Astrocyte (in vitro differentiated cells and primary cell): ENCODE measurements at places on chromosomes 3 and 15. TPM values are rescaled to one million over a fixed set of nuclear protein-coding genes. Genes with fewer than 3 reads are reported as not detected.

The RBP2 gene
- not detected in 2 replicates for total RNA-seq

DNA sequence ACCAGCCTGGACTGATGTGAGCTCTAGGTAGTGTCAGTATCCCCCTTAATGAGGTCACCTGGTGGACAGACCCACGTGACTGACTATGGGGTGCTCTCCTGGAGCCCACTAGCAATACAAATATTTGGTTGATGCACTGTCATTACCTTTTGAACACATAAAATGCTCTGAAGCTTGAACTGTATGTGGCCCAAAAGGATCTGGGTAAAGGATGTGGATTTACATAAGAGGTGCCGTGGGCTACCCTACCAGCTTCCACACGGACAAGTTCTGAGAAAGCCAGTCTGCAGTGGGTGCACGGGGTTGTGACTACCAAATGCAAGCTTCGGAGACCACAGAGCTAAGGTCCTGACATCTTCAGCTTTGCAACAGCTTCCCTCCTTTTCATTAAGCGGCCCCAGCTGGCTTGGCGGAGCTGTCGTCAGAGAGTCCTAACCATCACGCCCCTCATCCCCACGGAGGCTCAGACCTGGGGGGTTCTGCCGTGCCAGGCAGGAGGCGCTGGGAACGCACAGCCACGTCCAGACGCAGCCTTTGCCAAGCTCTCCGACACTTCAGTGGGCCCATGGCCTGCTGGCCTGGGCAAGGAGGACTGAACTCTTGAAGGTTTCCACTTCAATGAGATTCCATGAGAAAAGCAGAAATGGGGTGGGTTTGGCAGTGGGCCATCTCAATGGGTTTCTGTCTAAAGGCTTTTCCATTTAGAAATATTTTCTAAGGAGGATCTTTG is 228.3 kb downstream of the ADAMTS17 start:
- H3K27ac ChIP-seq, result peak overlapping the region; percentile 81
- no peaks in the 10 kb centered on the region for H3K36me3 ChIP-seq
- DNase-seq, result no peak
- H3K4me3 ChIP-seq, result no peak overlapping the region
- no peaks in the 10 kb centered on the region for H3K27me3 ChIP-seq

- no peak for DNase-seq
- H3K27me3 ChIP-seq, result no peaks in the 10 kb centered on the region
- H3K27ac ChIP-seq, result no peak overlapping the region
- H3K36me3 ChIP-seq, result no peaks in the 10 kb centered on the region
- H3K4me1 ChIP-seq, result peaks cover 6% of the 10 kb centered on the region
Observed at GRCh38 chr3:153897025-153897723, 224.0 kb upstream of the ARHGEF26 start.

GRCh38 chr3:41833628-41834027 is 128.3 kb downstream of the ULK4 start:
- no peaks in the 10 kb centered on the region for H3K27me3 ChIP-seq
- no peaks in the 10 kb centered on the region for H3K4me1 ChIP-seq
- H3K27ac ChIP-seq, result no peak overlapping the region
- H3K36me3 ChIP-seq, result no peaks in the 10 kb centered on the region

GRCh38 chr3:188217726-188218125 is 63.8 kb downstream of the LPP start:
- no peak overlapping the region for H3K4me3 ChIP-seq
- no peak overlapping the region for H3K27ac ChIP-seq
- peaks cover 8% of the 10 kb centered on the region for H3K36me3 ChIP-seq
- peaks cover 28% of the 10 kb centered on the region for H3K4me1 ChIP-seq
- H3K27me3 ChIP-seq, result no peaks in the 10 kb centered on the region

DNA sequence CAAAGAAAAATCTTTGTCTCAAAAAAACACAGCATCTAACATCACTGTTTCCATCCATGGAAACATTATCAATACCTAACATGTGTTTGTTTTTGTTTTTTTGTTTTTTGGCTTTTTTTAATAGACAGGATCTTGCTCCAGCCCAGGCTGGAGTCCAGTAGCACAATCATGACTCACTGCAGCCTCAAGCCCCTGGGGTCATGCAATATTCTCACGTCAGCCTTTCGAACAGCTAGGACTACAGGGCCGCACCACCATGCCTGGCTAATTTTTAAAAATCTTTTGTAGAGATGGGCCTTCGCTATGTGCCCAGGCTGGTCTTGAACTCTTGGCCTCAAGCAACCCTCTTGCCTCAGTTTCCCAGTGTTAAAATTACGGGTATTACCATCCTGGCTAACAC is 52.8 kb downstream of the RAF1 start:
- peaks cover 29% of the 10 kb centered on the region for H3K36me3 ChIP-seq
- no peak overlapping the region for H3K27ac ChIP-seq
- no peaks in the 10 kb centered on the region for H3K27me3 ChIP-seq
- no peak for DNase-seq
- H3K4me3 ChIP-seq, result no peak overlapping the region
- no peaks in the 10 kb centered on the region for H3K4me1 ChIP-seq

DNA sequence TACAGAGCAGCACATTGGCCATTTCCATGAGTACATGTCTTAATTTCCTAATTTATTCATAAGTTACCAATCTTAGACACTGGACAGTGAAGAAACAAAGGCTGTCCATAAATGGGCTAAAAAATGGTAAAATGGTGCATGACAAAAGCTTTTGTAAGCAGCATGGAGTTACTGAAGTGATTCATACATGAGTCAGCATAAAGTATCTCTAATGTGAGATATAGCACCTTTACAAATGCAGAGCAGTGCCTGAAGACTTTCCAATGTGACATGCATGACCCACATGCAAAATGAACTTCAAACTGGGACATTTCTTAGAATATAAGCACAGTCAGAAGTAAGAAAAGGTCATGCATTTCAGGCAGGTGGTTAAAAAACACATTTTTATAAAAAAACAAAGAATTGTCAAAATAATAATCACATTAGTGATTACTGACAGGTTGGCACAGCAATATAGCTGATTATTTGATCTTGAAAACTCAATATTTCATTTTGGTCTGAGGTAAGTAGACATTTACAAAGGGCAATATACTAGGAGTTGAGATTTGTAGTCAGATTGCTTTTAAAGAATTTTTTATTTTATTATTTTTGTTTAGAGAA is 299.3 kb downstream of the PLCL2 start:
- H3K4me3 ChIP-seq, result no peak overlapping the region
- H3K36me3 ChIP-seq, result no peaks in the 10 kb centered on the region
- H3K27me3 ChIP-seq, result no peaks in the 10 kb centered on the region
- peaks cover 13% of the 10 kb centered on the region for H3K4me1 ChIP-seq
- H3K27ac ChIP-seq, result peak overlapping the region; percentile 53

GRCh38 chr3:157128771-157129681 is 30.9 kb downstream of the CCNL1 start:
- no peaks in the 10 kb centered on the region for H3K27me3 ChIP-seq
- no peaks in the 10 kb centered on the region for H3K36me3 ChIP-seq
- peak; percentile 75 for DNase-seq
- H3K4me1 ChIP-seq, result peaks cover 59% of the 10 kb centered on the region
- H3K4me3 ChIP-seq, result no peak overlapping the region
